Osteoblast (primary cell): ENCODE measurements at places on chromosomes 7 and 10. TPM values are rescaled to one million over a fixed set of nuclear protein-coding genes. Genes with fewer than 3 reads are reported as not detected.

DNA sequence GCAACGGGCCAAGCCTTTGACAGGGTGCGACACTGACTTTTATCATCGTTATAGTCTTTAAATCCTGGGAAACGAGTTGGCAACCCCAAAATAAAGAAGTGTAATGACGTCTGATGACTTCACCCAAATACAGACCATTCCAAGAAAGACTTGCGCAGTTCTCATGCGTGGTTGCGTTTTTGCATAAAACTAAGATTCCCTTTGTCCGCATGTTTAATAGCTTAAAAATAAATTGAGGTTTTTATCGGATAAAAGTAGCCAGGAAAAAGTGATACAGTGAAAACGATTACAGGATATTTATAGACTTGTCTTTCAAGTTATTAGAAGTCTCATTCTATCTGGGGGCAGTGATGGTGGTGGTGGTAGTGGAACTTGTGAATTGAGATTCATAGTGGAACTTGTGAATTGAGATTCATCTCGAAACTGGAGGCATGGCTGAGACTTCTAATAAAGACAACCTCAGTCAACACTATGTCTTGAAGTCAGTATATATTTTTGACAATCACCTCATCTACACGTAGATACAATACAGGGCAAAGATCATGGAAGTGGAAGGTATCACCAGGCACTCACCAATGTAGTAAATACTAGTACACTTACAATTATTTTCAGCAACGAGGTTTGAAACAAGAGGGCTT, 1.2 kb upstream of the NAMPT start:
- peaks cover 9% of the 10 kb centered on the region for H3K4me1 ChIP-seq
- peak overlapping the region; percentile 81 for H3K4me3 ChIP-seq
- no peaks in the 10 kb centered on the region for H3K27me3 ChIP-seq
- peak; percentile 53 for DNase-seq

- no peak overlapping the region for H3K4me3 ChIP-seq
- peaks cover 20% of the 10 kb centered on the region for H3K4me1 ChIP-seq
- DNase-seq, result no peak
- no peak overlapping the region for H3K27ac ChIP-seq
Observed at GRCh38 chr10:62540389-62540788, 166.2 kb downstream of the ZNF365 start.

GRCh38 chr10:84626397-84627087, 298.2 kb downstream of the CCSER2 start:
- no peak for DNase-seq
- H3K27me3 ChIP-seq, result no peaks in the 10 kb centered on the region
- no peaks in the 10 kb centered on the region for H3K4me1 ChIP-seq

DNA sequence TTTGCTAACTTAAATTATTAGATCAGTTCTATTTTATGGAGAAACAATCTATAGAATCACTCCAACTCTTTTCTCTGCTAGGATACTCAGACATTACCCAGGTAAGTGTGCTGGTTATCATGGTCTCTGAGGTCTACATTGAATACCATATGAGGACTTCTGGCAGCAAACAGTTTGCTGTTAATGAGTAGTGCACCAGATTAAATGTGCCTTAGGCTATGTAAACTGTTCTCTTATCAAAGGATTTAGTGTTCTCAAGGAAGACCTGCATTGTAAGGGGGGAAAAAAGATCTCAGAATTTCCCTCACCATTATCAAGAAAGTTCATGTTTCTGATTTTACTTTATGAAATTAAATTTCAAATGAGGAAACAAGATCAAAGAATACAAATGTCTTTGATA, 107.5 kb downstream of the ITGB8 start:
- no peak for DNase-seq
- no peaks in the 10 kb centered on the region for H3K4me1 ChIP-seq
- no peaks in the 10 kb centered on the region for H3K36me3 ChIP-seq
- no peaks in the 10 kb centered on the region for H3K27me3 ChIP-seq

- H3K27me3 ChIP-seq, result no peaks in the 10 kb centered on the region
- no peak overlapping the region for H3K27ac ChIP-seq
- H3K36me3 ChIP-seq, result no peaks in the 10 kb centered on the region
- DNase-seq, result no peak
- no peak overlapping the region for H3K4me3 ChIP-seq
- no peaks in the 10 kb centered on the region for H3K4me1 ChIP-seq
Observed at GRCh38 chr10:81036257-81036656, 498.6 kb downstream of the SH2D4B start.

GRCh38 chr10:70192326-70192968, 22.1 kb upstream of the SAR1A start:
- H3K4me1 ChIP-seq, result peaks cover 60% of the 10 kb centered on the region
- no peaks in the 10 kb centered on the region for H3K27me3 ChIP-seq
- no peak overlapping the region for H3K4me3 ChIP-seq
- no peaks in the 10 kb centered on the region for H3K36me3 ChIP-seq
- peak overlapping the region; percentile 95 for H3K27ac ChIP-seq

- H3K4me3 ChIP-seq, result no peak overlapping the region
- no peak overlapping the region for H3K27ac ChIP-seq
- H3K4me1 ChIP-seq, result no peaks in the 10 kb centered on the region
- DNase-seq, result no peak
- H3K27me3 ChIP-seq, result no peaks in the 10 kb centered on the region
Observed at GRCh38 chr10:1308962-1309616, 252.9 kb downstream of the WDR37 start.

DNA sequence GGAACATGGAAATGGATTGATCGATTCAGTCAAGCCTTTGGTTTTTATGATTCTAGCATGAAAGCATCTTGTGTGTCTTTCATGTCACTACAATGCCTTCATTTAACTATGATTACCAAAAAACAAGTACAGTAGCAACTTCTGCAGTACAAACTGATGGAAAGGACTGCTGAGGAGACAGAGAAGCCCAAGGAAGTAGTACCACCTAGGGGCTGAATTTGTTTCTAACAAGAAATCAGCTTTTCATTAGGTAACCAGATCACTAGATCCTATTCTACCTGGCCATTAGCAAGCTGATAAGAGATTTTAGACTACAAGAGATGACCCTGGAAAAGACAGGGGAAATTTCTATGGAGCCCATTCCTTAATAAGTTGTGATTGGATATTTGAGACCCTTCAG, 3.2 kb upstream of the IFIT1 start:
- no peak overlapping the region for H3K4me3 ChIP-seq
- no peaks in the 10 kb centered on the region for H3K36me3 ChIP-seq
- no peaks in the 10 kb centered on the region for H3K27me3 ChIP-seq
- H3K4me1 ChIP-seq, result peaks cover 19% of the 10 kb centered on the region

Gene CFAP58
- total RNA-seq, result 0.36 and 0.59 TPM in 2 replicates

Gene VENTX
- not detected in 2 replicates for total RNA-seq

Gene SMKR1
- 0.72 and 0.88 TPM in 2 replicates for total RNA-seq

Gene CTAGE4
- total RNA-seq, result 0.36 and 2.4 TPM in 2 replicates

Gene SH2B2
- 2.1 and 2.2 TPM in 2 replicates for total RNA-seq
